ENCODE measurements at places on chromosomes 1 and 21.

DNA sequence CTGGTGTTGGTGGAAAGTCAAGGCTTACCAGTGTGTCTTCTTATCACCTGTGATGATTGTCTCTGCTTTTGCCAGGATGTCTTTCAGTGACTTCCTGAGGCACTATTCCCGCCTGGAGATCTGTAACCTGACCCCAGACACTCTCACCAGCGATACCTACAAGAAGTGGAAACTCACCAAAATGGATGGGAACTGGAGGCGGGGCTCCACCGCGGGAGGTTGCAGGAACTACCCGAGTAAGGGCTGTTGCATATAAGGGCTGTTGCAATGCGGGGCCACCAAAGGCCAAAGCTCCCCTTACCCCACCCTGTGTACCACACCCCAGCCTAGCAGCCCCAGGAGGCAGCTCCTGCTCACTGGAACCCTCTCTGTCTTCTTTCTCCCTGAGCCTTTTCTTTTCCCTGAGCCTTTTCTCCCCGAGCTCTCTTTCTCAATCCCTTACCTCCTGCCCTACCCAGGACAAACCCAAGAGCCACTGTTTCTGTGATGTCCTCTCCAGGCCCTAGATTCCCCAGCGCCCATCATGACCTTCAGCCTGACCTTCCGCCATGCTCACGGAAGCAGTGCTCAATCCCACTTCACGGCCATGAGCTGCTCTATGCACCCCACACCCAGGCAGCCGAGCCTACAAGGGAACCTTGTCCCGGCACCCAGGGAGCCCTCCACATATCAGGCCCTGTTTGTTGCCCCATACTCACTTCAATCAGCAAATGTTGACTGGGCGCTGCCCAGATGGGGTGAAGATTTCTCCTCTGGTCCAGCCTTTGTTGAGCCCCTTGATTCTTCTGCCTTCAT is 40.6 kb downstream of the CAPN2 start:
- DNase-seq = no peak

GRCh38 chr21:34986561-34987500 is 62.3 kb downstream of the RUNX1 start:
- DNase-seq = no peak

- no peak for DNase-seq
Measured at GRCh38 chr1:198638441-198638840, 399 bp upstream of the PTPRC start.

DNA sequence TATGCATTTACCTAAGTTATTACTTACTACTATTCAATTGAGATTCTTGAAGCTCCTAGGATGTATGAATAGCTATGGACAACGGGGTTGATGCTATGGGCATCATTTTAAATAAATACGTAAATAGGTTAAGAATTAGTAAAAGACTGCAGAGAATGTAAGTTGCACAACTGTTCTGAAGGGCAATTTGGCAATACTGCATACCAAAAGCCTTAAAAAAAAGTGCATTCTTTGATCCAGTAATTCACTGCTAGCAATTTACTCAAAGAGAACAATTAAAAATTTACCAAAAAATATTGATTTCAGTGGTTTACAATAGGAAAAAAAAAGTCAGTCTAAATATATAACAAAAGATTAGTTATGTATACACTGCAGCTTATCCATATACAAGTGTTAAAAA is 3.5 kb downstream of the ARPC5 start:
- DNase-seq = no peak

GRCh38 chr1:97423403-97423802 is 497.4 kb downstream of the DPYD start:
- DNase-seq = no peak

DNA sequence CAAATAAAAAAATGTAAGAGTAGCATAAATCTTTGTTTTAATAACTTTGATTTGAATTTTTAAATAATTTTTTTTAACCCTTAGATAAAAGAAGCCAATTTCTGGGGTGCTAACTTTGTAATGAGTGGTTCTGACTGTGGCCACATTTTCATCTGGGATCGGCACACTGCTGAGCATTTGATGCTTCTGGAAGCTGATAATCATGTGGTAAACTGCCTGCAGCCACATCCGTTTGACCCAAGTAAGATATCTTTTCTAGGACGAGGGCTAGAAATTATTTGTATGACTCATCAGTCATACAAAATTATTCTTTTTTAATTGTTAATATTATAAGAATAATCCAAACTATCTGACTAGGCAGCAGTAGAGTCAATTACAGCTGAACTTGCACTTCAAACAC is 71.2 kb downstream of the GPR161 start:
- no peak for DNase-seq

- DNase-seq = no peak
Measured at GRCh38 chr1:111197598-111198284, 2.7 kb downstream of the DENND2D start.

DNA sequence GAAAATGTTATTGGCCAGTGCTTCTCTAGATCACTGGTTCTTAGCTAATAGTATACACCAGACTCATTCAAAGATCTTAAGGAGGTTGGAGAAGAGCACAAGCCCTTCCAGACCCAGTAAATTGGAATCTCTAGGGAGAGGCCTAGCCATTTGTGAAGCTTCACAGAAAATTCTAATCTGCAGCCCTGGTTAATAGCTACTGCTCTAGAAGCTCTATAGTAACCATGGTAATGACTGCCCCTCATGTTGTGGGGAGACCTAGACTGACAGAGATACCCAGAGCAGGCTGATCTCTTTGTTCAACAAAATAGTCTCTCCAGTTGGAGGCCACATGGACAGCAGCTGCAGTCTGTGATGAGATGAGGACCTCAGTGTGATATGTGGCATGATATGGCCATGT is 31.7 kb downstream of the ARID1A start:
- DNase-seq = no peak

DNA sequence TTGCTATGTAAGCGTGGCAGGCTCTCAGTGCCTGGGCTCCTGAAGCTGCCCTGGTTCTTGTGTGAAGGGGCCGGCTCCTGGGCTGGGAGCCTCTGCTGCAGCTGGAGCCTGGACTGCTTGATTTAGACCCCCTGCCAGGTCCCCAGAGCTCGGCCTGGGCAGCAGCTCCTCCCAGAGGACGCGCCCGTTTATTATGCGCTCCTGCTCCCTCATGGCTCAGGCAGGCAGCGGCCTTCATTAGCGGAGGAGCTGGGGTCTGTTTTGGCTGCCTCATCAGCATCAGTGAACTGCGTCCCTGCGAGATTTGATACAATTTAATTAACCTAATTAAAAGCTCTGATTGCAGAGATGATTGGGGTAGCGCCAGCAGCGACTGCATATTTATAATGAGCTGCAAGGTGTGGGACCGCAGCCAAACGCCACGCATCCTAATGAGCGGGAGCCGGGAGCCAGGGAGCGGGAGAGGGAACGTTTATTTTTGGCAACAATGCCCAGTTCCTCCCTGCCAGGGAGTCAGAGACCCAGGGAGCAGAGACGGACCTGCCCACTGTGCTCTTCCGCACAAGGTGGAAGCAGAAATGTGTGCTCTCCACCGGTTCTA is 16.6 kb downstream of the UTP11 start:
- DNase-seq = peak; percentile 100

DNA sequence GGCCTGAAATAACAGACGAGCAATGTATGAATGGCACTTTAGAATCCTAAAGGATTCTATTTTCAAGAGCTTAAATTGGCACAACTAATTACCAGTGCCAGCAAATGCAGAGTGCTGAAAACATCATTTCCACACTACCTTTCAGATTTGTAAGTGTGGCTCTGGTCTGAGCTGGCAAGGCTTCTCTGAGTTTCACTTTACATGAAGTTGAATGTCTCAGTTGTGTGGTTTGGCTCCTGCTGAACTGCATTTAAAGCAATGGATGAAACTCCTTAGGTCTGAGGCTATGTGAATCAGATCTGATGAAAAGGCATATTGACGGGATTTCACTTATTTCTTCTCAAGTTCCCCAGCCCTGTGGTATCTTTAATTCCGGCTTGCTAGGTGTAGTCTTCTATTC is 114.8 kb upstream of the PTGFR start:
- no peak for DNase-seq

- no peak for DNase-seq
Measured at GRCh38 chr1:22591576-22591975, 28.3 kb downstream of the EPHA8 start.

DNA sequence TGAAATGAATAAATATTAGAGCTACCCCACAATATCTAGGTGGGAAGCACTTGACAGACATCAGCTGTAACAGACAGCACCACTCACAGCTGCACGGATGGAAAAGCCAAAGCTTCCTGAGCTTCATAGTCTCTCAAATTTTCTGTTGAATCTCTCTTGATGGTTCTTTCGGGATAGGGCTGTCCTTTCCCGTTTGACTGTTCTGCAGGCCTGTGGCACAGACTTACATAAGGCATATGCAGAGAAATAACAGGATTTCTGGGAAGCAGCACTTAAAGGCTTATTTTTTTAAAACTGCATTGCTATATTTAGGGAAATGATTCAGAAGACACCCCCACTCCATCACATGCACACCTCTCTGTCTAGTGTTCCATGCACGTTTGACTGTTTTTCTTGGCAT is 77.5 kb downstream of the ZNF648 start:
- no peak for DNase-seq

DNA sequence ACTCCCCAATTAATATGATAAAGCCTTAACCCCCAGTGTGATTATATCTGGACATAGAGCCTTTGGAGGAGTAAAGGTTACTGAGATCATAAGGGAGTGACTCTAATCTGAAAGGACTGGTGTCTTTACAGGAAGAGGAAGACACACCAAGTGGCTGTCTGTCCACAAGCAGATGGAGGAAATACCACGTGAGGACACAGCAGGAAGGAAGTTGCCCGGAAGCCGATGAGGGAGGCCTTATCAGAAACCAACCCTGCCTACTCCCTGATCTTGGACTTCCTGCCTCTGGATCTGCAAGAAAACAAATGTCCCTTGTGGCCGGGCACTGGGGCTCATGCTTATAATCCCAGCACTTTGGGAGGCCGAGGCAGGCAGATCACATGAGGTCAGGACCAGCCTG is 110.3 kb upstream of the CHRM3 start:
- DNase-seq = no peak

DNA sequence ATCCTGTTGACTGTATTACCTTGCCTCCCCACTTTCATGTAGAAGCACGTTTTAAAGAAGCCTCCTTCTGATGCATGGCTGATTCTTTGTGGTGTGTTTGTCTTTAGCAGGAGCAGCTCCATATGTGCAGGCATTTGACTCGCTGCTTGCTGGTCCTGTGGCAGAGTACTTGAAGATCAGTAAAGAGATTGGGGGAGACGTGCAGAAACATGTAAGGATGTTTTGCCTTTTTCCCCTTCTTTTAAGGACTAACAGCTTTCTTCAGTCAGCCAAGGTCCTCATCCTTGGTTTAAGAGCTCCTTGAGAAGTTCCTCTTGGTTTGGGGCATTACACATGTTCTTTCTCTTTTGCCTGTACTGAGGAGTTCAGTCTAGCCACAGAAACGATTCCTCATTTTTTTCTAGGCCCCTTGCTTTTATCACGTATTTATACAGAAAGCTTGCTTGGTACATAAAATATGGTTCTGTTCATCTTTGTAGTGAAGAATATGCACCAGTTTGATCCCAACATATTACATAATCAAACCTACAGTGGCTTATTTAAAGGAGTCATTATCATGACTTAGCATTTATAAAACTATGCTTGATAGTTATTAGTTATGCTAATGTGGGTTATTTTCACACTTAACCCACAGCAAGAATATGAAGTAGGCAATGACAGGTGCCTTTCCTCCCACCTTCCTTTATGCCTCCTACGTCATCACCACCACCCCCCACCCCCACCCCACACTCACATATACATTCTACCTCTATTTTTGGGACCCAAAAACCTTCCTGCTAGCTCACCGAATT is 19.6 kb downstream of the CAP1 start:
- DNase-seq = peak; percentile 98

- no peak for DNase-seq
Measured at GRCh38 chr21:42631142-42631541, 22.3 kb upstream of the PDE9A start.

- no peak for DNase-seq
Measured at GRCh38 chr1:185397183-185397582, 80.1 kb upstream of the IVNS1ABP start.

DNA sequence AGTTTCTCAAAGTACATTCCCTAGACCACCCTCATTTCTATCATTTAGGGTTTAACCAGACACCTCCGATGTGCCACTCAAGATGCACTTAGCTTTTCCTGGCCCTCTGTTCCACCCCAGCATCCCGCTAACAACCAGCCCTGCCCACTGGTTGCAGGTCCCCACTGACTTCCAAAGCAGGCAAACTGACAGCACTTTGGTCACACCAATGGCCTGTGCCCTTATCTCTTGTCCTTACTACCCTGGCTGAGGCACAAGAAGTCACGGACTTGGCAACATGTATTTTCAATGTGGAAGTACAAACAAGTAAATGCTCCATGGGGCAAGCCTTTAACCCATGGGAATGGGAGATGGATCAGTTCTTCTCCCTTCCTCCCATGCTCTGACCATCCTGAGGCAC is 357.1 kb downstream of the OMA1 start:
- no peak for DNase-seq

GRCh38 chr1:240687820-240688219 is 75.9 kb upstream of the GREM2 start:
- no peak for DNase-seq

GRCh38 chr1:231317306-231318014 is 20.2 kb downstream of the EXOC8 start:
- no peak for DNase-seq

- no peak for DNase-seq
Measured at GRCh38 chr1:145886816-145887215, 1.1 kb upstream of the ANKRD35 start.

GRCh38 chr1:237041461-237041794 is 556 bp upstream of the RYR2 start:
- DNase-seq = no peak

- DNase-seq = no peak
Measured at GRCh38 chr1:157044326-157044725, 1.2 kb downstream of the ARHGEF11 start.

GRCh38 chr1:184840596-184840995 is 85.9 kb upstream of the EDEM3 start:
- DNase-seq = no peak

- DNase-seq = no peak
Measured at GRCh38 chr1:107559881-107560280, 405.1 kb downstream of the VAV3 start.

DNA sequence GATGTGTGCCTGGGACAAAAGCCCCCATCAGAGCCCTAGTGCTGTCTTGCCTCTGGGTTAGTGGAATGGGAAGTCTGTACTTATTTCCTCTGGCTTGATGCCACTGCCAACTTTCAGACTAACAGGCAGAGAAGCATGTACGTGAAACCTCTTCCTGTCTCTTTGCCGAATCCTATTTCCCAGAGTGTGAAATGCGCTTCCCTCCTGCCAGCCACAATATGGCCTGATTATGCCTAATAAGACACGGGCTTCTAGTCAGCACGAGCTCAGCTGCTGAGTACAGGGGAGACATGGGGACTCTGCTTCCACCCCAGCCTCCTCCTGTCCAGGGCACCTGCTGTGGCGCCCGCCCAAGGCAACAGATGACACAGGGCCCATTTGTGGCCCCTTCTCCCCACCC is 111.4 kb downstream of the KCND3 start:
- no peak for DNase-seq
